Stimulated activated CD4-positive, alpha-beta T cell treated with anti-CD3 and anti-CD28 coated beads, Interleukin-2, amount 100 ng/mL, for 4 hours (primary cell): ENCODE measurements at places on chromosomes 11 and 22.

DNA sequence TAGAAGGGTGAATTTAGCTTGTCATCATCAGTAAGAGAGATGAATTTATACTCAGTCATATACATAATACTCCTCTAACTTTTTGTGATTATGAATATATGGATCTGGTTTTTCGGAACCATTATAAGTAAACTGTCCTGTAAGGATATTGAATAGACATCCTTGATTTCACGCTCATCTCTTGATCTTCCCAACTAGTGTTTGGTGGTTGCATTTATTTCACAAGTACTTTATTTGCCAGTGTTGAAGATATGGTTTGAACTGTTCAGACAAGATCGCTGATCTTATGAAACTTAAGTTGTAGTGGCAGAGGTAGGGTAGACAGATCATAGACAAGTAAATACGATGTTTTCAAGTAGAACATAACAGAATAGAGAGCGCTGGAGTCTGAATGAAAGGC, 3.0 kb downstream of the FBXO7 start:
- DNase-seq, result no peak

- DNase-seq, result no peak
Observed at GRCh38 chr11:15645201-15645600, 530.5 kb downstream of the INSC start.

DNA sequence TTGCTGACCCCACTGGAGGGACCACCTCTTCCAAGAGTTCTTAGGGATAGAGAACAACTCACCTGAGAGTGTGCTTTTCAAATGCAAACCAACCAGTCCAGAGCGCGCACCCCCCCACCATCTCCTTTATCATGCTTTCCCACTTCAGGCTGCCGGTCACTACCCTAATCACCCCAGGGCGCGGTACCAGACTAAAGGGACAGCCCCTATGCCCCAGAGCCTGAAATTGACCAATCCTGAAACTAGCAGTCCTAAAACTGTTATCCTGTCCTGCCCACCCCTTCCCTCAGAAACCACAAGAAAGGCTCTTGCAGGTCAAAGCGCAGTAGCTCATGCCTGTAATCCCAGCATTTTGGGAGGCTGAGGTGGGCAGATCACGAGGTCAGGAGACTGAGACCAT, 37.0 kb downstream of the NEAT1 start:
- DNase-seq, result no peak

DNA sequence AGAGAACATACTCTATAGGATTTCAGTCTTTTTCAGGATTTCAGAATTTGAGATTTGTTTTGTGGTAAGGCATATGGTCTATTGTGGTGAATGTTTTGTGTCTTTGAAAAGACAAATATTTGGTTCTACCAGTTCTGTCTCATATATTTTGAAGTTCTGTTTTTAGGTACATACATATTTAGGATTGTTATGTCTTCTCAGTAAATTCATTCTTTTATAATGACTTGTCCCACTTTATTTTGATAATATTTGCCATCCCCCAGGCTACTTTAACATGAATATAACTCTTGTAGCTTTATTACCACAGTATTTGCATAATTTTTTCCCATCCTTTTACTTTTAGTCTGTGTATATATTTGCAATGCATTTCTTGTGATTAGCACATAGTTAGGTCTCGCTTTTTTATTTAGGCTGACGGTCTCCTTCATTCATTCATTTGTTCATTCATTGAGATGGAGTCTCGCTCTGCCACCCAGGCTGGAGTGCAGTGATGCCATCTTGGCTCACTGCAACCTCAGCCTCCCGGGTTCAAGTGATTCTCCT, 32.1 kb downstream of the MTMR3 start:
- no peak for DNase-seq

- no peak for DNase-seq
Observed at GRCh38 chr11:11239959-11240358, 113.1 kb downstream of the CSNK2A3 start.

DNA sequence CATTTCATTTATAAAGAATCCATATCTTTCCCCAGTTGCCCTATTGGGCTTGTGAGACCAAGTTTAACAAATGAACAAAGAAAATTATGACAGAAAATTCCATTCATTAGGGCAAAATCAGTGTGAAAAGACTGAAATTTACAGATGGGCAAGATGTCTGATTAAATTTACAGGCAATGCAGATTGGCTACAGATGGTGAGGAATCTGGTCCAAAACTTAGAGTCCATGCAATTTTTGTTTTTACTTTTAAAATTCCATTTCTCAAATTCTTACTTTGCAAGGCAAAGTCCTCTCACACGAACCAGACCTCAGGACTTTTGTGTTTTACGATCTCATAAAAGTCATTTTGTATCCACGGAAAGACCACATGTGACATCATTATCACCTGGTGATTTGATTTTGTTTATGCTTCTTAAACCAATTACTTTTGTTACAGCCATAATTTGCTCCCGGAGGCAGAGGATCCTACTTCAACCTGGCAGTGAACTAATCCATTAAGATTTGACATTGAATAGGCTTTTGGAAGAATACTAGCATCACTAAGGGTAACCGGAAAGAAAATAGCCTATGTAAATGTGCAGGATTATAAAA, 843.7 kb upstream of the CHORDC1 start:
- DNase-seq, result no peak
